Cerebellar cortex (tissue), 1 donor: ENCODE measurements at places on chromosomes 16 and 17.

DNA sequence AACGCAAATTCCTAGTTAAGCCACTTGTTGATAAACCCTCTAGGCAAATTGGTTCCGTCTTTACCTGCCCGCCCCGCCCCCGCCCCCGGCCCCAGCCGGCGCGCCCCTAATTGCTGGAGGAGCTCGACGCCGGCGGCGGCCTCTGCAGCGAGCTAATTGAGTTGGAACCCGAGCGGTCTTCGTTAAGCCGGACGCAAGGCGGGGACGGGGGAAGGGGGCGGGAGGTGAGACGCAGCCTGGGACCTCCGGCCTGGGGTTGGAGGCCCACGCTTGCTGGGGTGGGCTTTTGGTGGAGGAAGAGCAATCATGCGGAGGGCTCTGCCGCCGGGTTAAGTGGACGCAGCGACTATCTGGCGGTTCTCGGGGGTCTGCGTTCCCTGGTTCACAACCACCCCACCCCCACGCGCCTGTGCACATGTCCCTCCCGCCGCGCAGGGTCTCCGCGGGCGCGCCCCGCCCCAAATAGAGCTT lies 12.7 kb upstream of the FOXF1 start:
- DNase-seq: no peak

GRCh38 chr17:49985310-49985990 lies 9.6 kb downstream of the DLX3 start:
- DNase-seq: peak; percentile 63

DNA sequence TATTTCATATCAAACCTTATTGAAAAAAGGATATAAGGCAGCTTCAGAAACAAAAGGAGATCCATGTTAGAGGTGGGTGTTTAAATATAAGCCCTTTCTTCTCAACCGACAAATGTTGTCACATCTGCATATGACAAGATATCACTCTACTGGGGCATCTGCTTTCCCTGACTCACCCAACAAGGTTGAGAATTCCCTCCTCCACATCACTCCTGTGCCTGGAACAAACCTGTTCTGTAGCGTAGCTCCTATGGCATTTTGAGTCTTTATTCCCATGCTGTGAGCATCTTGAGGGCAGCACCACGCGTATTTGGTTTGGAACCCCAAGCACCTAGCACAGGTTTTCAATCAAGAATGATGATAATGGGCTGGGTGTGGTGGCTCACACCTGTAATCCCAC lies 59.4 kb upstream of the ZFHX3 start:
- DNase-seq: no peak

- no peak for DNase-seq
Observed at GRCh38 chr17:77803726-77804125, 154.8 kb upstream of the TNRC6C start.

- DNase-seq: no peak
Observed at GRCh38 chr16:28279006-28279405, 13.3 kb upstream of the SBK1 start.

DNA sequence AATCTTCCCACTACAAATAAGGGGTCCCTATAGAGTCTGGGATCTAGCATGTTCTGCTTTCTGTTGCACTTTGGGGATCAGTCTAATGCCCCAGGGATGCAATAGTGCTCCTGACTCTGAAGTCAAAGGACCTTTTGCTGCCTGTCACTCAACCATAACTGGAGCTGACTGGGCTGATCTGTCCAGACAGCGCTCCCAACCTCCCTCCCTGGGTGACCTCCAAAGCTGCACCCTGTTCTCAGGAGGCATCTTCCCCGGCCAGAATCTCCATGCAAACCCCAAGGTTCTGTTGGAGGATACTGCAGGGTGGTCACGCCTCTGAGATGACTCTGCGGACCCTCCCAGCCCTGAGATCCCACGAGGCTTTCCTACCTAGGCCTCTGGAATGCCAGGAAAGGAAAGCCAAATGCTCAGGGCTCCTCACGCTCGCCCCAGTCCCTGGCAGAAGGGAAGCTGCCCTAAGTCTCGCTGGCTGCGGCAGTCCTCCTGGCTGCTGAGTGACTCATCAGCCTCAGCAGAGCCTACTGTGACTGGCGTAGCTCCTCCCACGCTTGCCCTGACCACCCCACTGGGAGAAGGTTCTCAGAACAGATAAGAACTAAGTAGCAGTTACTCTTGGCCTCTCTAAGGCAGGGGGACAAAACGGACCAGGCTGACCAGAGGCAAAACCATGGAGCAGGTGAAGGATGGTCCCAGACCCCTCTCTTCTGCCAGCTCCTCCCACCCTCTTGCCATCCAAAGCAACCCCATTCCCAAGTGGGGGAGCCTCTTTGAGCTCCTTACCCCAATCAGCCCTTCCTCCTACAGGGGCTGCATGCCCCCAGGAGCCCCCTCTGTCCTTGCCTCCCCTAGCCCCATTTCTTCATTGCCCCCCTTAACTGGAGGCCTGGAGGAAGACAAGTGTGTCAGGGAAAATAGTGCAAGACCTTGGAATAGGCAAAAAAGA lies 124.1 kb upstream of the TNRC6C start:
- DNase-seq: peak; percentile 54

DNA sequence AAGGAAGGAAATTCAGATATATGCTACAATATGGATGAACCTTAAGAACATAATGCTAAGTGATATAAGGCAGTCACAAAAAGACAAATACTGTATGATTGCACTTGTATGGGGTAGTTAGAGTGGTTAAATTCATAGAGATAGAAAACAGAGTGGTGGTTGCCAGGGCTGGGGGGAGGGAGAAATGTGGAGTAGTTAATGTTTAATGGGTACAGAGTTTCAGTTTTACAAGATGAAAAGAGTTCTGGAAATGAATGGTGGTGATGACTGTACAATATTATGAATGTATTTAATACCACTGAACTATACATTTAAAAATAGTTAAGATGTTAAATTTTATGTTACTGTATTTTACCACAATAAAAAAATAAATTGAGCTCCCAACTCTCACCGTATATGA lies 157.9 kb downstream of the TOX3 start:
- no peak for DNase-seq

DNA sequence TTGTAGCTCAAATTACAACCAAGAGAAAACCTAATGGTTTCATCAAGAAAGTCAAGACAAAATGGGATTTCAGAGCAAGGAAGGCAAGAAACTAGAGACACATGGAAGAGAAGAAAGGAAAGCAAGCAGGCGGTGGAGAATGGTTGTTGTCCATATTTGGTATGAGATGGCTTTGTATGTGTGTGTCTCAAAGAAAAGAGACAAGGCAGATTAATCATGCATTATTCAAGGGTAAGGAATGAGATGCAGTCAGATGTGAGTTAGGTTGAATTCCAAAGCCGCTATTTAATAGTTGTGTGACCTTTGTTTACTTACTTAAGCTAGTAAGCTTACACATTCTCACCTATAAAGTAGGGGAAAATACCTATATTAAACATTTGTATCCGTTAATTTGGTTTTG lies 1029.6 kb downstream of the CDH11 start:
- DNase-seq: no peak

GRCh38 chr17:917941-918740 lies 61.4 kb downstream of the NXN start:
- DNase-seq: no peak

DNA sequence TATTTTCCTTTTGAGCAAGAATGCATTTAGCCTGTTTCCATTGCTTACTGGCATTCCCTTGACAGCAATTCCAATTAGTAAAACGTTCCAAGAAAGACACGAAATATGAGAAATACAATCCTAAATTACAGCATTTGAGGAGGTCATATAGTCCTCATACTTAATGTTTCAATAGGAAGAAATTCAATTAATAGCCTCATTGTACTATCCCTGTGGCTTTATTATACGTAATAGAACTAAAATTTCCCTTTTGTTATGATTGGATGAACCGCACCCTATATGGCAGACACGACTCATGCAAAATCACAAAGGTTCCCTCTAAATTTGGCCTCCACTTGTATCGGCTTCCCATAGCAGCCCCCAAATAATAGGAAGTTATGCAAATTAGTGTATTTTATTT lies 291.7 kb downstream of the CEP112 start:
- DNase-seq: peak; percentile 29

- no peak for DNase-seq
Observed at GRCh38 chr16:787321-787966, 737 bp downstream of the RPUSD1 start.

GRCh38 chr16:77014441-77014840 lies 176.5 kb upstream of the MON1B start:
- DNase-seq: no peak

- DNase-seq: no peak
Observed at GRCh38 chr16:927406-927805, 43.4 kb downstream of the LMF1 start.

- DNase-seq: no peak
Observed at GRCh38 chr16:74607310-74607961, 522 bp upstream of the GLG1 start.

DNA sequence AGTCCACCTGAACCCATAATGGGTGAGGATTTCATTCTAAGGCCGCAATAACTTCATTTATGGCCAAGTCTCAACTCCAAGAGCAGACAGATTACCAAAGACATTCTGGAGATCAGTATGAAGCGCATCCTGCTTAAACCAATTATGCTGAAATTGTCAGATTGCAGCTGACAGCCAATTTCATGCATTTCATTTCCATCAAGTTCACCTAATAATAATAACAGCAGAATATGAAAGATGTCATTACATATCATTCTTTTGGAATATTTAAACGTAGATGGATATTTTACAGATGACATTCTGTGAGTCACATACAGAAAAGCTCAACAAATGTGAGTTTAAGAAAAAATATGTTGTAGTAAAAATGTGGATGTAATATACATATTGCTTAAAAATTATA lies 54.9 kb upstream of the NACA2 start:
- no peak for DNase-seq

- no peak for DNase-seq
Observed at GRCh38 chr17:12507026-12507595, 158.6 kb upstream of the MYOCD start.

DNA sequence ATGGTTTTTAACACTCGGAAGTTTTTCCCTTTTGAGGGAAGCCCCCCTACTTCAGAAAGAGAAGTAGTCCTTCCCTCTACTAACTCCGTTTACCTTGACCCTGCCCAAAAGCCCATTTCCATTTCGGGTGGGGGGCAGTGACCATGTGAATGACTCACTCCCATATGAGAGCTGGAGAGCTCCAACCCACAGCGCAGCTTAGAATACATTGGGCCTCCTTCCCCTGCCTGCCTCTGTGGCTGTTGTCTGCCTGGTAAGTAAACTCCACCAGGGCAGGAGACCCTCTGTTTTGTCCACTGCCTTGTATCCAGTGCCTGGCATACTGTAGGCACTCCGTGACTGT lies 985 bp downstream of the SGSM2 start:
- DNase-seq: peak; percentile 39

DNA sequence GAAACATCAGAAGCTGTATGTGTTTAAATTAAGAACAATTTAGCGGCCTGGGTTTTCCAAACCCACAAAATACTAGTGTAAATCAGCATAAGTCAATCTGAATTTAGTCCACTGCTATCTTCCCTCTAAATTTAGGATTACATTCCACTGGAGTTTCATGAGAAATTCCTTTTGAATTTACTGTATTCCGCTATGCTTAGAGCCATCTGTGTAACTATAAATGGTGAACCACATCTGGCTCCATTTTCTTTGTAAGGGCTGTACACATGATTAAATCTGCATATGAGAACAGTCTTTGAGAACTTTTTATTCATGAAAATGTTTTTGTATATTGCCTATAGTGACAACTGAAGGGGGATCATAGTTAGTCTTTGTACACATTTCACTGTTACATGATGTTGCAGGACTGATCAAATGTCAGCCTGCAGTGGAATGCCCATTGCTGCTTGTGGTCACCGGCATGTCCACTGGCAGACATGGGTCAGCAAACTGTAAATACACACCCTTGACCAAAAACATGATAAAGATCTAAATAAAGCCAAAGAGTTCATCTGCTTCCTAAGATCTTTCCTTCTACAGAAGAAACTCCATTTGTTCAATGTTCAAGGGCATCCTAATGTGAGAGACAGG lies 36.8 kb downstream of the RPGRIP1L start:
- no peak for DNase-seq

DNA sequence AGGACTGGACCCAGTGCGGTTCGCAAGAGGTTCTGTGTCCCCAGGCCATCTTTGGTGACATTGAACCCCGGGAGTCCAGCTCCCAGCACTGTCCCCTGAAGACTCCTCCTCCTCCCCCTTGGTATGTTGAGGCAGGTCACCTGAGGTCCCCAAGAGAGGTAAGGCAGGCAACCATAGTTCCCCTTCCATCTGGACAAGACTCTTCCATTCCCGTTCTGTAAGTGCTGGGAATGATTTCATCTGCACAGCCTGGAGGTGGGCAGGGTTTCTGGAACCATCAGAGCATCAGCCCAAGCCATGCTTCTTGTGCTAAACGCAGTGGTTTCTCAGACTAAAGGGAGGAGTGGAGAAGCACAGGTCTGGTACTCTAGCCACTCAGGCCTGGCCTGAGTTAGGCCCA lies 24.9 kb downstream of the COPZ2 start:
- DNase-seq: peak; percentile 28

DNA sequence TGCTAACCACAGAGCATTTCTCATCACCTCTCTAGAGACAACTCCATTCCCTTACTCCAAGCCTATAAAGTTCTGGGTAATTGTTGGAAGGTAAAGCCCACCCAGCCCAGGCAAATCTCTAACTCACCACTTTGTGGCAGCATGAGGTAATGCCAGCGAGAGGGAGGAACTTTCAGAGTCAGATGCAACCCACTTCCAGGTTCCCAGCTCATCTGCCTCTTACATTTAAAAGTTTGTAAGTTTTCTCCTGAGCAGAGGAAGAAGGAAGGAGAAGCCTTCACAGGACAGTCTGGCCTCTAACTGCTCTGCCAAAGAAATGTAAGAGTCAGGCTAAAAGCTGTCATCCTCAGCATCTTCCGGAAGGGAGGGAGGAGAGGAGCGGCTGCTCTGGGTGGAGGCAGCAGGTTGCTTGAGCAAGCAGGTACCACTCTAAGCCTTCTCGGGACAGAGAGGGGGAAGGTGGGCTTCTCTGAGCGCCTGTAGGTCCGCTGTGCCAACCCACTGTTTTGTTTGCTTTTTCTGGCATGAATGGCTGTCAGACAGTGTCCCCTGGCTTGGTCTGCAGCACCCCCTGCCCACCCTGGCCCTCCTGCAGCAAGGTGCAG lies 1.0 kb downstream of the ZNF319 start:
- DNase-seq: no peak

DNA sequence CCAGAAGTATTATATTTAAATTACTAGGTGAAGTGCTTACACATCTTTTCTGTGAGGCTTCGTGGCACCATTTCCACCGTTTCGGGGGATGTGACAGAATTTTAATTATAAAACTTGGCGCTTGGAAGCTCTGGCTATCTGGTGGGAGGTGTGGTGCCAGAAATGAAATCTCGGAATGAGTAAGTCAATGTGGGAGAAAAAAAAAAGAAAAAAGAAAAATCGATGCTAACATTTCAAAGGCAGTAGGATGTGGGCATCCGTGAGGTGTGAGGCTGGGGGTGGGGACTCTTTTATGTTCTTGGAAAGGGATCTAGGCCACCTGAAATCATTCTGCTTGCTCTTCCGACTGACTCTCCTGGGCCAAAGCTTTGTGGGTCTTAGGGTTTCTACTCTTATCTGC lies 21.9 kb downstream of the CPPED1 start:
- DNase-seq: no peak

DNA sequence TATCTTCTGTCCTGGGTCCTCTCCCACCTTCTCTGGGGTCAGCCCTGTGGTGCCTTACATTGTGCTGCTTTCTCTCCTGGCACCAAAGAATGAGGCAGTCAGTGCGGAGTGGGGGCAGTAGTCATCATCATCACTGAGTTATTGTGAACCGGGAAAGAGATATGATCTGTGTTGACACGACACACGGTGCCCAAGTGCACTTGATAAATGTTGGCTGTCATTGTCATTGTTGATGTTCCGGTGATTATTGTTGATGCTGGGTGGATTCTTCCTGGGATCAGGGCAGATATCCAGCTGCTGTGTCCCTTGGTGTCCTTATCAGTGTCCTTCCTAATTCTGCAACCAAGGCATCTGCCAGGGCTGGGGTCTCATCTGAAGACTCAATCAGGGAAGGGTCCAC lies 121.7 kb downstream of the ABCC6 start:
- DNase-seq: no peak
